ENCODE measurements at places on chromosomes 7 and 10.

DNA sequence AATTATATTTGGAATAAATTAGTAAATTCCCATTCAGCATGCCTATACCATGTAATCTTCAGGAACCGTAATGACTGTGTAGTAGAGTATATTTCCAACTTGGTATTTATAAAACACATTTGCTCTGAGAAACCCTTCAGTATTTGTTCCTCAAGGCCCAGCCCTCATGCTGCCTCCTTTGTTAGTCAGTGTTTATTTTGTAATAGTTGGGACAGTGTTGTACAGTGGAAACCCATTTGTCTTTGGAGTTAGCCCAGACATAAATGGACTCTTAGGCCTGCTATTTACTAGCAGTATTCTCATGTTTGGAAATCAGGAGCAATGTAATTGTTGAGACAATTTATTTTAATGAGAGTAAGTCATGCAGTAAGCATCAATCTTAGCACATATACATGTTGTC is 686.9 kb downstream of the AUTS2 start:
- DNase-seq = no peak

- DNase-seq = no peak
These were observed 1013.8 kb upstream of the MBL2 start for GRCh38 chr10:53786236-53786900.

DNA sequence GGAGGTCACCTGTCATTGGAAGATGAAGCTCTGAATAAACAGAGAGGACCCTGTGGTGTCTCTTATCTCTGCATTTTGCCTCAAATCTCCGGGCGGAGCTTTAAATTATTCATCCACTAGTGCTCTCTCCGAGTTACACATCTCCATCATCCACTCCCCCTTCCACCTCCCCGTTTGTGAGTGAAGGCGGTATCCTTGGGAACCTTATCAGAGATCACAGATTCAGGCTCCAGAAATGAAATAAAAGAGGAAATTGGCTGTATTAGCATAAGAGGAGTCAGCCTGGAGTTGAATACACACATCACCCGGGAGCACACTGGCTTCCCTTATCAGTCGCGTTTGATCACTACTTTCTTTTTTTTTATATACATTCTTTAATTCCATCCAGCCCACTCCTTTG is 1184.8 kb downstream of the GATA3 start:
- no peak for DNase-seq

- DNase-seq = no peak
These were observed 281.8 kb downstream of the KCNMA1 start for GRCh38 chr10:77355844-77356243.
